T-helper 1 cell (primary cell): ENCODE measurements at places on chromosomes 11 and 22.
A peak's percentile ranks its signal among the peaks of the same experiment; 100 is the strongest.

GRCh38 chr11:11363674-11364073, 10.6 kb upstream of the CSNK2A3 start:
- DNase-seq, result no peak

GRCh38 chr11:35539256-35539655, 13.8 kb upstream of the PAMR1 start:
- DNase-seq, result no peak

DNA sequence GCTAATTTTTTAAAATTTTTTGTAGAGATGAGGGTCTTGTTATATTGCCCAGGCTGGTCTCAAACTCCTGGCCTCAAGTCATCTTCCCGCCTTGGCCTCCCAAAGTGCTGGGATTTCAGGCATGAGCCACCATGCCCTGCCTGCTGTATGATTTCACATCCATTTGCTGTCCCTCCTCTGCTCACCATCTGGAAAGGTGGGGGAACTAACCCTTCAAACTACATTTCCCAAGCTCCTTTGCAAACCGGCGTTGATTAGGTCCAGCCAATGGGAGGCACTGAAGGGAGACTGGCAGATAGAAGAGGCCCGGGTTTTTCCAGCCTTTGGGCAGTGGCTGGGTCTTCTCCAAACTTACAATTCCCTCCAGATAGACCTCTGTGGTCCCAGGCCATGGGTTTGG, 19.3 kb downstream of the RFPL1 start:
- DNase-seq, result no peak

GRCh38 chr22:44211946-44212930, 31.5 kb downstream of the PARVG start:
- no peak for DNase-seq

DNA sequence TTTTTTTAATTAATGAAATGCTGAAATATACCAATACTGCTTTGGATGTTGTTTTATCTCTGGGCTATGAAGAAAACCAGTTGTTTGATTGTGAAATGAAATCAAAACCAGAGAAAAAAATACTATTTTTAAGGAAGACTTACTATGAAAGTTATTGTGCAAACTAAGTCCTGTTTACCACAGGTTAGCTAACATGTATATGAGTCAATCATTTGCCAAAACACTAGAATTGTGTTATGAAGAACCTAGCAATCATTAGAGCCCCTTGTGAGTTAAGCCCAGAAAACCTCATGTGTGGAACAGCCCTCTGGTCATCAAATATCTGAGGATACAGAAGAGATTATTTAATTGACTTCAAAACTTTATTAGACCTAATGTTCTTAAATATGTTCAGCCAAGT, 83.7 kb downstream of the FAT3 start:
- no peak for DNase-seq

DNA sequence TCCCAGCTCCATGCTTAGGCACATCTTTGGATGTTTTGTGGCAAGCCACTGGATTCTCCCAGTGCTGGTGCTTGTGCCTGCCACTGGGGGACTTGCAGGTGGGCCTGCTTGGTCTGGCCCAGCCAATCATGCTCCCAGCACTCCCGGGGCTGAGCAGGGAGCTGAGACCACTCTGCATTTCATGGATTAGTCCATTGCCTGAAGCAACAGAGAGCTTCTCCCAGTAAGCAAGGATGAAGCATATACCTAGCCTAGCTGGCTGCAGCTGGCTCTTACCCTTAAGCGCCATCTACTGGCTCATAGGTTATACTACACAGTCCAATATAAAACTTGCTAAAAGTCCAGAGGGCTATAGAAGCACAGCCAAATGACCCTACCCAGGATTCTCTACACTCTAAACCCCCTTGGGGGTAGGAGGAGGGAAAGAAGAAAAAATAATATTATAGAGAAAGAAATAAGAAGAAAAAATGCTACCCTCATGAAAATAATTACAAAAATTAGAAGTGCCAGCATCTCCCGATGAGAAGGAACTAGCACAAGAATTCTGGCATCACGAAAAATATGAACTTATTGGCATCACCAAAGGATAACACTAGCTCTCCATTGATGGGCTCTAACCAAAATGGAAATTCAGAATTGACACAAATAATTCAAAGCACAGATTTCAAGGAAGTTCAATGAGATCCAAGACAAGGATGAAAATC, 275.3 kb downstream of the C11orf87 start:
- DNase-seq, result no peak

DNA sequence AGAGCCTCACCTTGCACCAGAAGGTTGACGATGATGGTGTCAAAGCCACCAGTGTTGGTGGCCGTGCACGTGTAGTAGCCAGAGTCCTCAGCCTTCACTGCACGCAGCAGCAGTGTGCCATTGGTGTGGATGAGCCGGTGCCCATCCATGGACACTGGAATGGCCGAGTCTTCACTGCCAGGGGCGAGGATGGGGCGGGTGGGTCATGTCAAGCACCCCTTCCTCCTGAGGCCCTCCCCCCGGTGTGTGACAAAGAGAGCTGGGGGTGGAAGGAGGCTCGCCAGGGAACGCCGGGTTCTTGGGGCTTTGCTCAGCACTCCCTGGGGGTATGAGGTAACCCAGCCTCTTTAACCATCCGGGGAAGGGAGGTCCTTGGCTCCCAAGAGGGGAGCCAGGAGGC, 111.6 kb downstream of the CEP164 start:
- DNase-seq, result no peak

- DNase-seq, result no peak
Observed at GRCh38 chr11:20715464-20715863, 46.1 kb downstream of the NELL1 start.

GRCh38 chr11:79610678-79611077, 169.8 kb upstream of the TENM4 start:
- no peak for DNase-seq

DNA sequence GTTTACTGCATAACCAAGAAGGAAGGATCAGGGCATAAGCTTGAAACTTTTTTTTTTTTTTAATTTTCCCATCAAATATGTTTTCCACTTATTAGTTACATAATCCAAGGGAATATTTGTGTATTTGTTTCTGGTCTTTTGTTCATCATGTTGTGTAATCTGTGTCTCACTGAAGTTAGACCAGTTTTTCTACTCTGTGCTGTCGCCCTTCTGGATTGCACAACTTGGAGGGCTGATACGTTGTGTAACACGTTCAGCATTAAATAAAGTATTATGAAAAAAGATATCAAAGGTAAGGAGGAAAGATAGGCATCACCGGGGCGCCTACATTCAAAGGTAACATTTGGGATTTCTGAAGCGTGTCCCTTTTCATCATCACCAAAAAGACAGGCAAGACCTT, 3.3 kb upstream of the E2F8 start:
- DNase-seq, result no peak

- DNase-seq, result no peak
Observed at GRCh38 chr11:16001899-16002426, 354.4 kb downstream of the SOX6 start.

GRCh38 chr22:30605449-30606110, 1.4 kb upstream of the TCN2 start:
- peak; percentile 37 for DNase-seq

DNA sequence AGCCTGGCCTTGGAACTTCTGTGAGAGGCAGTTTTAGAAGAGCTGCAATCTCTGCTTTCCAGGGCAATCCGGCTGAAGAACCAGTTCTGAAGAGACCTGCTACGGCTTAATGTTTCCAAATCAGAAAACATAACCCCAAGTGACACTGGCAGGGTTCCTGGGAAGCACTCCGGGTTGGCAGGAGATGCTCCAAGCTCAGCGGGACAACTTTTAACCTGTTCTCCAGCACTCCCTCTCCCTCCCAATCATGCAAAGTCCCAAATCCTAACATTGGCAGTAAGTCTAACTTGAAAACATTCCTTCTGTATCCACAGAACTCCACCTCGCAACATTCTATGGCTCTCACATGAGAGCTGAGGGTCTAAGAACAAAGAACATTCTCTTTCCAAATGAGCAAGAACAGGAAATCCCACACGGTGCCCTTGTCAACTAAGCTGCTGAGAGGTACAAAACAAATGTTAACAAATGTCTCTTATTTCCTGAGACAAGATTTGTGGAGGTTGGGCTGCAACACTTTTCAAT, 48.5 kb upstream of the MN1 start:
- DNase-seq, result no peak

GRCh38 chr11:31649129-31649966, 139.8 kb downstream of the ELP4 start:
- DNase-seq, result no peak

GRCh38 chr11:125422681-125423080, 73.4 kb downstream of the FEZ1 start:
- no peak for DNase-seq

GRCh38 chr22:19663286-19663815, 51.0 kb upstream of the SEPTIN5 start:
- no peak for DNase-seq

DNA sequence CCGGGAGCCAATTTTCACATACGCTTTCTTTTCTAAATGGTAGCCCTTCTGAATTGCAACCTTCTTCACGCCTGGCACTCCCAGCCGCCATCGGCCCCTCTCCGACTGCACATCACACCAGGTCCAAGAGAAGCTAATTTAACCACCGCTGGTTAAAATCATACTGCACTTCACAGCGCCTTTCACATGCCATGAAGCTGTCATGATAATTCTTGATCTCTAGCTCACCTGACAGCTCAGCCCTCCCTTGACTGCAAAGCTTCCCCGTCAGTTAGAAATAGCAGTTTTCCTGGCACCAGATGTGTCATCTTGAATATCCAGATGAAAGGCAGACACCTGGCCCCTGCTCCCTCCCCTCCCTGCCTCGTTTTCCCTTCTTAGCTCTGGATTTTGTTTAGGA, 101.4 kb downstream of the ARL14EP start:
- DNase-seq, result no peak

DNA sequence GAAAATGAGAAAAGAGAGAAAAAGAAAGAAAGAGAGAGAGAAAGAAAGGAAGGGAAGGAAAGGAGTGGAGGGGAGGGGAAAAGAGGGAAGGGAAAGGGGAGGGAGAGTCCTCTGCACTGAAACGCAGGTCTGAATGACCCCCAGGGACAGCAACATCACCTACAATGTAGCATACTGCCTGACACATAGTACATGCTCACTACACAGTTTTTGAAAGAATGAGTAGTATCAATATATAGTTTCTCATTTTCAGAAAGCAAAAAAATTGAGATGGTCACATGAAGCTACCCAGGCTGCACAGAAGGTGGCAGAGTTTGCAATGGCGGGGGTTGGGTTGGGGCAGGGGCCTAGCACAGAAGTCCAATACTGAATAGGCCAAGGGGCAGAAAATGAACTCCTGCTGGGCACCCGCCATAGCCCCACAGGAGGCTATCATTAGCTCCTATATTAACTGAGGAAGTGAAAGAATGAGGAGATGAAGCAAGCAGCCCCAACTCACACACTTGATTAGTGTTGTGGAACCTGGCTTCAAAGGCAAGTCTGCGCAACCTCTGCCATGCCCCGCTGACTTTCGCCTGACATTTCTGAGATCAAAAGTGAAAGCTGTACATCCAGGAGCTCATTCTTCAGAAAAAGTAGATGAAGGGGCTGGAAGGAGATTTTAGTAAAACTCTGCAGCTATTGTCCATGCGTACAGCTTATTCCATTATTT, 241.2 kb upstream of the SYN3 start:
- DNase-seq, result no peak

GRCh38 chr22:27705408-27706080, 96.0 kb downstream of the MN1 start:
- DNase-seq, result no peak

- no peak for DNase-seq
Observed at GRCh38 chr11:89347071-89347470, 144.1 kb downstream of the NOX4 start.

DNA sequence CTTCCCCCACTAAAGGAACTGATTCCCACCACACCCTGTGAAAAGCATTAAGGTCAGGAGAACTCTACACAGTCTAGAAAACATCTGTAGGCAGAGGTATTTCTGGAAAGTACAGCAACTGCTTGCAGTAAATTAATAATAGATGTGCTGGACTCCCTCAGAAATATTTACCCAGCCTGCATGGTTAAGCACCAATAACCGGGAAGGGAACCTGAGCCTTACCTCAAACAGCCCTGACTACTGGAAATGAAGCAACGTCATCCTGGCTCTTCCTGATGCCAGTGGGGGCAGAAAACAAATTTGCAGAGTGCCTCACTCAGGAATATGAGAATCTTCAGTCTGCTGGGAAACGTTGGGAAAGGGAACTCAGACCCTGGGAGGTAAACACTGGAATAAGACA, 318.1 kb downstream of the TENM4 start:
- no peak for DNase-seq

GRCh38 chr11:4455419-4455818, 6.3 kb downstream of the OR52K2 start:
- no peak for DNase-seq

GRCh38 chr11:83125577-83125976, 31.4 kb upstream of the PCF11 start:
- DNase-seq, result no peak

- no peak for DNase-seq
Observed at GRCh38 chr22:37109242-37109917, at the start of gene TMPRSS6. Gene TMPRSS6, minus strand, starts transcription at chr22:37109713. Its CDS starts 6,296 bp downstream, at chr22:37103417.

- DNase-seq, result no peak
Observed at GRCh38 chr11:80529726-80530125, 1088.9 kb upstream of the TENM4 start.

DNA sequence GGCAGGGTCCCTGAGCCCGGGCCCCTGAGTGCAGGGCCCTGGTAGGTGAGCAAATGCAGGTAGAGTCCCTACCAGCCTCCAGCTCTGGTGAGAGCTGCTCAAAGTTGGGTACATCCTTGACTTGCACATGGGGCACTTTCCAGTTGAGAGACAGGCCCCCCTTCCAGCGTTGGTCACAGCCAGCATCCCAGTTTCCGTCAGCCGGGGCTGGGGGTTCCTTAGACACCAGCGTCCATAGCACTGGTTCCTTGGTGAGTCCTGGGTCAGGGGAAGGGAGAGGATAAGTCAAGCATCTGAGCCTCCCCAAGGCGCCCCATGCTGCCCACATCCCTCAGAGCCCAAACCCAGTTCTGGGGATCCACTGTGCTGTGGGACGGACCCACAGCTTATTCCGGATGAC, 5.6 kb downstream of the PNPLA5 start:
- DNase-seq, result no peak

DNA sequence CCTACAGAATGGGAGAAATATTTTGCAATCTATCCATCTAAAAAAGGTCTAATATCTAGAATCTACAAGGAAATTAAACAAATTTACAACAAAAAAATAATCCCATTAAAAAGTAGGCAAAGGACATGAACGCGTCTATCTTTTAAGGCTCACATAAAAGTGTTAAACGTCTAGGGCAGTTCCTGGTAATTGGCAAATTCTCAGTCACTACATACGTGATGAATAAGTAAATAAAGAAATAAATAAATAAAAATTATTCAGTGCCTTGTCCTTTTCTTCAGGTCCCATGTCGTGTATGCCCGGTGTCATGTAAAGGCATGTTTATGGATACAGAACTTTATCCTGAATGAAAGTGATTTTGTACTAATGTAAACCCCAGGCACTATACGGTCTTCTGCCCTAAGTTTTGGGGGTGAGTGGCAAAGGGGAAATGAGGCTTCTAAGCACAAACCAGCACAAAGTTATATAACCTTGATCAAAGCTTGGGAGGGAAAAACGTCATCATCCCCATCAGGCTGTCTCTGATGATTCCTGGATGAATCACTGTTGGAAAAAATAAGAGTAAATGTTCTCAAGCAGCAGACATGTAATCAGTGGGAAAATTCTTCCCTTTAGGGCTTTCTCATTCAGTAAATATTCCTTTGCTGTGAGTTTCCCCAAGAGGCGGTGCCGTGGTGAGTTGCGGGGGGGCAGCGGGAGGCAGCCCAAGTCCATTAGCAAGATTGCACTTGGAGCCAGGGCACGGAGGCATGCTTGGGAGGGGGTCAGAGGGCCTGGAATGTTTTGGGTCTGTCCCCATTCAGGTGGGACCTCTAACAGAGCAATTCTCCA, 30.4 kb upstream of the MICAL2 start:
- no peak for DNase-seq
